ENCODE measurements at places on chromosomes 2 and 18.

DNA sequence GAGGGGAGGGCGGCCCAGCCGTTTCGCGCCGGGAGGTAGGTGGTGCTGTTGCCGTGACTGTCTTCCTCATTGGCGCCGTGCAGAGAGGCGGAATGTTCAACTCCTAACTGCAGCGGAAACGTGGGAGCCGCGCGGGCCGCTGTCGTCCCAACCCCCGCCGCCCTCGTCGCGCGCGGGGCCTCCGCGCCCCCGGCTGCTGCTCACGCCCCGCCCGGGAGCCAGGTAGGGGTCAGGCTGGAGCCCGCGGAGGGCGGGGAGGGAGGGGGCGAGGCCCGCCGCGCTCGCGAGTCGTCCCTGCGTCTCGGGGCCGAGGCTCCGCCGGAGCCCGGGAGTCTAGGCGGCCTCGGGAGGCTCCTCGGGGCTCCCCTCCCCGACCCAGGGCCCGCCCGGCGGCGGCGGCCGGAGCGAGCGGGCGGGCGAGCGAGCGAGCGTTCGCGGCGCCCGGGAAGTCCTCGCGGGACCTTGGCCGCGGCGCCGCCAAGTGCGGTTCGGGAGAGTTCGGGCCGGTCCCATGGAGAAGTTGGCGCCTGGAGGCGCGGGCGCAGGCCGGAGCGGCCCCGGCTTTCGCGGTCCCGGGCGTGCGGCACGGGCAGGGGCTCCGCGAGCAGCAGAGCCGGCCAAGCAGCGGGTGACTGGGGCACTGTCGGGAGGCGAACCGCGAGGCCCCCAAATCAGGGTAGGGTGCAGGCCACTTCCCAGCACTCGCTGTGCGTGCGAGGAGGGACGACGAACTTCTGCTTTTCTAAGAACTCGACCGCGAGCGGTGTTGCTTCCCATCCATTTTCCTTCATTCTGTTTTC lies at the start of gene MAP3K20:
Gene MAP3K20 (plus strand): TSS at position 66 of the 800 bp plus-strand sequence. CDS start 15,186 bp downstream, outside the sequence.
- no peak for DNase-seq

DNA sequence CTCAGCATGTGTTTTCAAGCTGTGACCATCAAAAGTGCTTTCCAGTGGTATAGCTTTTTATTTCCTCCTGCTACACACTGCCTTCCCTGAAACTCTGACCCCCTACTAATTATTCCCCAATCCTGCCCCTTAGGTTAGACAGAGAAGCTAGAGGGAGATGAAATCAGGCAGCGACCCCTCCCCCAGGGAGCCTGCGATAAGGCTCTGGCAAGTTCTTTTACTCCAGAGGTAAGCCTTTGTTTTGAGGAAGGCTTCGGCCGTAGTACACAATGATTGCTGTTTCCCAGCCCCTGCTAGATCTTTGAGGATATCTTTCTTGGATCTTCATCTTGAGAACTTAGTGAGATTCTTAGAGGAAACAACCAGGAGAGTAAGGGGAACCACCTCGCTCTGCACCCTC lies 33.5 kb upstream of the NOL4 start:
- DNase-seq: no peak

GRCh38 chr2:127951026-127951425 lies 65.3 kb upstream of the AMMECR1L start:
- no peak for DNase-seq

DNA sequence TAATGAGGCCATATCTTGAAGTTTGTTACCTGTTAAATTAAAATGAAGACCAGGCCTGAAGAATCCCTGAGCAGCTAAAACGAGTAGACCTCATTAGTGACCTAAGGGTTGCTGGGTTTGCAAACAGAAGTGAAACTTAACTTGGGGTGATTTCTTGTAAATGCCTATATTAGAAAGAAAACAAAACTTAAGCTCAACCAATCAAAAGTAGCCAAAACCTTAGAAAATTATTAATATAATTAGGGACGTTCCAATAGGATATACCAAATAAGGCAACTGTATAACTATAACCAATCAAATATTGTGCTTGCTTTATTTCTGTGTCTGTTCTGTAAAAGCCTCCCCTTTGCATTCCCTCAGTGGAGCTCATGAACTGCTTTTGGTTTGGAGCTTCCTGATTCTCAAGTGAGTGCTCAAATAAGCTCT lies 137.9 kb upstream of the VRK2 start:
- DNase-seq: no peak

- DNase-seq: no peak
Measured at GRCh38 chr2:61636686-61637085, 98.5 kb upstream of the XPO1 start.

DNA sequence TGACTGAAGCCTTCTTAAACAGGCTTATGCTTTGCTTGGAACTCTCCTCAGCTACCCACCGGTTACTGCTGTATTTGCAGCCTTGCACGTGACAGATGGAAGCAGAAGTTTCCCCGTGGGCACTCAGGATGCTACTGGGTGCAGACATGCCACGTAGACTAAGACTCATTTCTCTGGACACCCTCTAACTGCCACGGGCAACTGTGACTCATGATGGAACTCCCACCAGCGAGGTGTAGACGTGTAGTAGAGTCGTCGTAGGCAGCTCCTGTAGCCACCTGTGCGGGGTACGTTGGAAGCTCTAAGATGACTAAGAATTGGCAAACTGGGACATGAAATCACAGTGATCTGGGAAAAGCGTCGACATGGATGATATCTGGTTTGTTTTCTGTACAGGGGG lies 27.5 kb downstream of the TSHZ1 start:
- DNase-seq: no peak

GRCh38 chr18:13051159-13051558 lies 60.0 kb downstream of the CEP192 start:
- peak; percentile 9 for DNase-seq

DNA sequence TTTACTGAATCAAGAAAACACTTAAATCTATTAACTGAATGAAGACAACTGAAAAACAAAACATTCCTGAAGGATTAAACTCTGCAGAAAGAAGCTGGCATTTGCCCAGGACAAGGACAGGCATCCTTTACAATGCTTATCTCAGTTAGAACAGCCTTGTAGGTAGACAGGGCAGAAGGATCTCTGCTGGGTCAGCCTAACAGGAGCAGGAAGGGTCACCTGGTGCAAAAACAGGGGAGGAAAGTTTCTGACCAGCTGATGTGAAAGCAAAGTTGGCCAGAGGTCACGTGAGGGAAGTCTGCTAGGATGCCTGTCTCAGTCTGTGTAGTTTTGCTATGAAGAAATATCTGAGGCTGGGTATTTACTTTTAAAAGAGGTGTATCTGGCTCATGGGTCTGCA lies 348.6 kb downstream of the ANAPC1 start:
- DNase-seq: no peak

DNA sequence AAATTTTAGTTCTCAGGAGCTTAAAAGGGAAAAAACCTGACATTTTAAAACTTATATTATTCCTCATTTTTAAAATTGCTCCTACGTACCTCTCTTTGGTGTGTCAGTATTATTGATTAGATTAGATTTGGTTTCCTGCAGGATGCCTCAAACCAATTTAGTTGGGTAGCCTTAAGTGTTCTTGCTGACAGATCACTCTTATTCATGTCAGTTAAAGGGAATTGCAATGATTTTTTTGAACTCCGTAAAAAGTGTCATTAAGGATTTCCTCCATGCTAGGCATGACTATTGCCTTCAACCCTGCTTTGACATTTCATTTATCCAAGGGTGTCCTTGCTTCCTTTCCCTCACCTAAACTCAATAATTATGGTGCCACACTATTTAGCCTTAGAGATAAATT lies 149.0 kb upstream of the CDH7 start:
- DNase-seq: no peak

DNA sequence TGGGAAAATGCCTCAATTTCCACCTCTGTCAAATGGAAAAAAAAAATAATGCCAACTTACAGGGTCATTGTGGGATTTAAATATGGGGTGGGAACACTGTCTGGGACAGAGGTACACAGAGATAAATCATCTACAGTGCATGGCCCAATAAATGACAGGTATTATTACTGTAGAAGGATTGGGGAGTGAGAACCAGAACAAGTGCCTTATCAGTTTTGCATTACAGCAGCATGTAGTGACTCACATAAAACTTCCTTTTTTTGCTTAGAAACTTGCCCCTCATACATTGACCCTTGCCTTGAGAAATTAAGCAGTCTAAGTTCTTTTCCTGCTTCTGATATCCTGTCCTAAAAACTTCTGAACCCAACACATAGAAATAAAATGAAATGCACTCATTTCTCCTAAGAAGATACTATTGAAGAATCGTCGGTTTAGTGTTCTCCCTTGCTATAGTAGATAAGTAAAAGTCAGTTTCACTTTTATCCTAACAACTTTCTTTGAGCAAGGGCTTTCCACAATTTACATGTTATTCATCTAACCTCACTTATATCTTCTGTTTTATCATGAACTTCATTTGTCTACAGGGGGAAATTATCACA lies 121.0 kb upstream of the HAAO start:
- DNase-seq: no peak

- no peak for DNase-seq
Measured at GRCh38 chr2:235868645-235869044, 299.5 kb downstream of the GBX2 start.

DNA sequence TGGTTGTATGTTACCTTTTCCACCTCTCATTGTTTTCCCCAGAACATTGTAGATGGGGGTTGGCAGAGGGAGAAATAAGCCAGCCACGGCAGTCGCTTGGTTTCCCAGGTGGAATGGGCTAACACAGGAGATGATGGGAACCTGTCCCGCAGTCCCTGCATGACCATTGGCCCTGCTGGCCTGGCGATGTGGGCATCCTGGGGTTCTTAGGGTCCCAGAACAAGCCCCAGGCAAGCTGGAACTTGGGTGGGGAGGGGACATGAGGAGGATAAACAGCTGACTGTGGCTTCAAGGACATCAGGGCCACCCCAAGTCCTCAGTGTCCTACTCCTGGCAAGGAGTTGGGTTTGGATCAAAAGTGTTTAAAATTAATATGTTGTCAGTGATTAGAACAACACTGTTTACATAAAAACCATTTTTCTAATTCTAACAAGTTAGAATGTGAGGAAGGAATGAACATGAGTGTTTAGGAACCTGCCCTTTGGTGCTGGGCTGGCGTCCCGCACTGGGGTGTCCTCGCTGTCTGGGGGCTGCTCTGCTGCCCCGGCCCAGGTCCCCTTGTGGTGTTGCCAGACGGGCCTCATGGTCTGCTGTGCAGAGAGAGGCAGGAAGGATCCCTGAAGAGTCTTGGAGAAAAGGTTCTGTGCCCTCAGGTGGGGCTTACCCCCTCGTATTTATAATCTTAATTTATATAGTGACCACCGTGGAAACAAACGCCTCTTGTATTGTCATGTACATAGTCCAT lies 95.1 kb downstream of the USP40 start:
- no peak for DNase-seq

- DNase-seq: no peak
Measured at GRCh38 chr2:82748653-82749052, 1710.4 kb downstream of the SUCLG1 start.

- no peak for DNase-seq
Measured at GRCh38 chr2:83282841-83283240, 1176.2 kb downstream of the SUCLG1 start.

All from stimulated activated CD4-positive, alpha-beta T cell treated with anti-CD3 and anti-CD28 coated beads, TNF-alpha, amount 100 ng/mL, for 24 hours (primary cell).